ENCODE measurements at places on chromosomes 6 and 20. TPM values are rescaled to one million over a fixed set of nuclear protein-coding genes. Genes with fewer than 3 reads are reported as not detected.

- H3K36me3 ChIP-seq, result no peaks in the 10 kb centered on the region
- H3K4me1 ChIP-seq, result peaks cover 3% of the 10 kb centered on the region
- no peak for DNase-seq
- H3K27ac ChIP-seq, result peak overlapping the region; percentile 42
Observed at GRCh38 chr20:51346686-51347485, 195.6 kb downstream of the NFATC2 start.

DNA sequence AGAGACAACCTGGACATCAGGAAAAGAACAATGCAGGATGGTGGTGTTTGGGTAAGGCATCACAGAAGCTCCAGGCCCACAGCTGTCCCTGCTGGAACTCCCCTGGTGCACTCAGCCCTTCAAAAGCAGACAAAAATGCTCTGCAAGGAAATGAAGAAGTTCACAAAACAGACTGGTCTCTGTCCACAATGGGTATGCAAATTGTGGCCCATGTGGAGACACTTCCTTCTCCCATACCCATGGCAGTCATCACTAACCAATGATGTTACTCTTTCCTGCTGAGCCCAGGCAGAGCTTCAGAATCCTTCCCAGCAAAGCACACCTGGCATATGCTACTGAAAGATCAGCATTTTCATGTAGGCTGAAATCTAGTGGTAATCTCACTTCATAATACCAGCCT lies 42.6 kb upstream of the PXDC1 start:
- H3K27me3 ChIP-seq, result no peaks in the 10 kb centered on the region
- peaks cover 5% of the 10 kb centered on the region for H3K4me1 ChIP-seq
- DNase-seq, result no peak
- no peak overlapping the region for H3K4me3 ChIP-seq
- no peaks in the 10 kb centered on the region for H3K36me3 ChIP-seq

DNA sequence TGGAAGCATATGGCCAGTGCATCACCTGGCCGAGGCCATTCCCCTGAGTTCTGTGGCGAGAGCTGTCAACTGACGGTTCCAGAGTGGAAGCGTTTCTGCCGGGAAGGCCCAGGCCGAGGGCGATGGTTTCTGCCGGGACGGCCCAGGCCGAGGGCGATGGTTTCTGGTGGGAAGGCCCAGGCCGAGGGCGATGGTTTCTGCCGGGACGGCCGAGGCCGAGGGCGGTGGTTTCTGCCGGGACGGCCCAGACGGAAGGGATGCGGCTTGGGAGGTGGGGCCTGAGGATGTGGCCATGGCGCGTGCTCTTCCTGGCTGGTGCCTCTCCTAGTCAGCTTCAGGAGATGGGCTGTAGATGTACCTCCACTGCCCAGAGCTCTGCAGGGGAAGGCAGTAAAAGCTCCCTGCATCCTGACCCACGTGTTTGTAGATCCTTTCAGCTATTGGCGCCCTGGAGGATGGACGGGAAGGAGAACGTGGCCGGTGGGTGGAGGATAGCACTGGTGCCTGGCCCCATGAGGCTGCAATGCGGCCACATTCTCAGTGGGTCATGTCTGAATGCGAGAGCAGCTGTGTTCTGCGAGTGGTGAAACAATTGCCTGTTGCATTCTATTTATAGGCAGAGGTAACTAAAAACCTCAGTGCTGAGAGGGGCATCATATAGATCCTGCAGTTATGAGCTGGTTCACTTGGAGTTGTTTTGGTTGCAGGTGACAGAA lies 12.8 kb downstream of the TPD52L2 start:
- no peaks in the 10 kb centered on the region for H3K4me1 ChIP-seq
- H3K36me3 ChIP-seq, result peaks cover 67% of the 10 kb centered on the region
- H3K4me3 ChIP-seq, result no peak overlapping the region
- no peak overlapping the region for H3K27ac ChIP-seq
- H3K27me3 ChIP-seq, result no peaks in the 10 kb centered on the region

- no peaks in the 10 kb centered on the region for H3K4me1 ChIP-seq
- no peak overlapping the region for H3K27ac ChIP-seq
- no peak for DNase-seq
- H3K4me3 ChIP-seq, result no peak overlapping the region
- no peaks in the 10 kb centered on the region for H3K36me3 ChIP-seq
- no peaks in the 10 kb centered on the region for H3K27me3 ChIP-seq
Observed at GRCh38 chr6:54085541-54085940, 25.7 kb upstream of the MLIP start.

Gene CRIP3
- not detected for total RNA-seq

Gene SLC25A27
- total RNA-seq, result 11.7 TPM

Gene RBM24
- 5.4 TPM for total RNA-seq

GRCh38 chr20:11372876-11373790 lies 544.6 kb upstream of the BTBD3 start:
- H3K4me3 ChIP-seq, result no peak overlapping the region
- H3K4me1 ChIP-seq, result no peaks in the 10 kb centered on the region

- no peaks in the 10 kb centered on the region for H3K27me3 ChIP-seq
- peak; percentile 94 for DNase-seq
- no peak overlapping the region for H3K4me3 ChIP-seq
- H3K36me3 ChIP-seq, result no peaks in the 10 kb centered on the region
- H3K4me1 ChIP-seq, result no peaks in the 10 kb centered on the region
- H3K27ac ChIP-seq, result peak overlapping the region; percentile 9
Observed at GRCh38 chr6:108835218-108835850, 12.9 kb upstream of the ARMC2 start.

Gene TGM3
- total RNA-seq, result not detected

GRCh38 chr6:47360388-47360787 lies 50.7 kb upstream of the TNFRSF21 start:
- H3K27ac ChIP-seq, result no peak overlapping the region
- H3K27me3 ChIP-seq, result no peaks in the 10 kb centered on the region
- H3K4me3 ChIP-seq, result no peak overlapping the region
- H3K4me1 ChIP-seq, result no peaks in the 10 kb centered on the region
- DNase-seq, result no peak

Gene TNFAIP3
- 24.5 TPM for total RNA-seq

DNA sequence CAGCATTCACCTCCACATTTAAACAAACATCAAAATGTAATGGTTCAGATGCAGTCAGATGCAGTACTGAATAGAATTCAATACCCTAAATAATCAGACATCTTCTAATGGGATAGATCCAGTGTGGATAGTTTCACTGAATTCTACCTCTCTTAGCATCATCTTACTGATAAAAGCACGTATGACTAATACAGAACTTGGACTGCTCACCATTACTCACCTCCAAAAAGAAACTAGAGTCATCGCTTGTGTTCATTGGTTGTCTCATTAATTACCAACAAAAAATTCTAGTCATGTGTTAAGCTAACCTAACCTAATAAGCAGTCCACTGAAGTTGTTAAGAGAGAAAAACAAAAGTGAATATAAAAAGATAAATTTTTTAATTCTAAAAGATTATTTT lies 165.9 kb upstream of the IRAK1BP1 start:
- no peaks in the 10 kb centered on the region for H3K27me3 ChIP-seq
- no peak for DNase-seq
- no peak overlapping the region for H3K4me3 ChIP-seq
- no peak overlapping the region for H3K27ac ChIP-seq

DNA sequence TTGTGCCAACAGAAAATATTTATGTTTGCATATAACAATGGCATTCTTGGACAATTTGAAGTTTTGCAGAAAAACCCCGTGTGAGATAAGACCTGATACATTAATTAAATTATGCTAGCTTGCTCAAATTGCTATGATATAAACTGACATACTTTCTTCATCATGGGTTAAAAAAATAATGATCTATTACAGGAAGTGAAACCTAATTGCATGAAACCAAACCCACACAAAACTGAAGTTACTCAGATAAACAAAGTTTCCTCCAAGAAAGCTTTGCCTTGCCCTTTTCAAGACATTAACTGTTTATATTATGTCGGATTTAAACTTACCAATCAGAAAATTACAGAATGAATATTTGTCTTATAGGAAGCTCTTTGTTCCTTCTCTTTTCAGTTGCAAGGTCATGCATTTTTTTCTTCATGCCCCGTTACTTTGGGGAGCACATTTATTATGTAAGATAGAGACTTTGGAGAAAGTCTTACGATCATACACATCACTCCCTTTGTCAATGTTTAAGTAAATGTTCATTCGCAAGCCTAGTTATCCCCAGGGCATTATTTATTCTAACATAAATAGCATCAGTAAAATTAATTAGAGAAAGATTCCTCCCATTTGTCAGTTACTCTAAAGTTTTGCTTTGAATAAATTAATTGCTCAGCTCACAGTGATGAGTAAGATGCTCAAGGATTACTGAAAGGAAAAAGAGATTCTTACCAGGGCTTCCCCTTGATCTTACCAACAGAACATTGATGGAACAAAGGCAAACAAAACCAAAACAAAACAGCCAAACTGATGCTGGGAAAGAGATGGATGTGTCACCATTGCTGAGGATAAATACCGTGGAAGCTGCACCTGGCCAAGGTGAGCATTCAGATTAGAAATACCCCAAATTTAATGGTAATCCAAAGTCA lies 14.8 kb upstream of the TMEM244 start:
- H3K27me3 ChIP-seq, result no peaks in the 10 kb centered on the region
- no peak overlapping the region for H3K27ac ChIP-seq
- no peak for DNase-seq
- H3K4me3 ChIP-seq, result no peak overlapping the region
- H3K36me3 ChIP-seq, result no peaks in the 10 kb centered on the region
- H3K4me1 ChIP-seq, result no peaks in the 10 kb centered on the region

Gene BPIFA1
- not detected for total RNA-seq

Gene SLC4A11
- 1.6 TPM for total RNA-seq
